ENCODE measurements at places on chromosomes 7 and 10. TPM values are rescaled to one million over a fixed set of nuclear protein-coding genes. Genes with fewer than 3 reads are reported as not detected.

GRCh38 chr10:16986406-16987205, 143.0 kb downstream of the CUBN start:
- DNase-seq: no peak

The NPVF gene
- not detected for total RNA-seq

- no peak for DNase-seq
Observed at GRCh38 chr7:70060298-70061068, 462.2 kb downstream of the AUTS2 start.

The ENTPD1 gene
- 6.0 TPM for total RNA-seq

The NEURL1 gene
- total RNA-seq: 0.05 TPM
